Omental fat pad (tissue), 4 donors: ENCODE measurements at places on chromosomes 16 and 17. TPM values are rescaled to one million over a fixed set of nuclear protein-coding genes. Genes with fewer than 3 reads are reported as not detected.

Gene PITPNM3
- 3.2 TPM for total RNA-seq

- DNase-seq = no peak
These were observed at the start of gene LDHD for GRCh38 chr16:75116081-75116910. TSS of gene LDHD (minus strand) at chr16:75116780. CDS start at chr16:75116720, 60 bp downstream.

DNA sequence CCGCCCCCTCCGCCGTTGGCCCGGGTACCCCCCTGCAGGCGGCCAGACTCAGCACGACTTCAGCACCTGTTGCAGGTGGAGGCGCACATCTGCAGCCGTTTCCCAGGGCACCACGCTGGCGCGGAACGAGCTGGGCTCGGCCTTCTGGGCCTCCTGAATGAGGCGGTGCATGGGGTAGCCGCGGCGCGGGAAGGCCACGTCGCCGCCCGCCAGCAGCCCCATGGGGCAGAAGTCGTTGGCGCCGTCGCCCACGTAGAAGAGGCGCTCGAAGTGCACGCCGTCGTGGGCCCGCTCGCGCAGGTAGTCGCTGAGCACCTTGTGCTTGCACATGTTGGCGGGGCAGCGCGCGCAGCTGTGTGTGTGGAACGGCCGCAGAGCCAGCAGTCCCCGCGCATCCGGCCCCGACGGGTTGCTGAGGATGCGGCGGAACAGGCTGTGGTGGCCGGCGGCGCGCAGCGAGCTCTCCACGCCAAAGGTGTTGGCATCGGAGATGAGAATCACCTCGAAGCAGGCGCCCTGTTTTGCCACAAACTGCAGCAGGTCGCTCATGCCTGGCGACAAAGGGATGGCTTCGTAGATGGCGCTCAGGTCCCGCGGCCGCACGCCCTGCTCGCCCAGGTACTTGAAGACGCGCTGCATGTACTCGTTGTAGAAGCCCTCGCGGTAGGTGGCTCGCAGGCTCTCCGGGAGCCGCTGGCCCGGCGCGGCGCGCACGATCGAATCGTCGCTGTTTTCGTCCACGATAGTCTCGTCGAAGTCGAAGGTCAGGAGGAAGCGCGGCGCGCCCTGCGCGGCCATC lies 6.2 kb downstream of the PHOSPHO1 start:
- DNase-seq = no peak

DNA sequence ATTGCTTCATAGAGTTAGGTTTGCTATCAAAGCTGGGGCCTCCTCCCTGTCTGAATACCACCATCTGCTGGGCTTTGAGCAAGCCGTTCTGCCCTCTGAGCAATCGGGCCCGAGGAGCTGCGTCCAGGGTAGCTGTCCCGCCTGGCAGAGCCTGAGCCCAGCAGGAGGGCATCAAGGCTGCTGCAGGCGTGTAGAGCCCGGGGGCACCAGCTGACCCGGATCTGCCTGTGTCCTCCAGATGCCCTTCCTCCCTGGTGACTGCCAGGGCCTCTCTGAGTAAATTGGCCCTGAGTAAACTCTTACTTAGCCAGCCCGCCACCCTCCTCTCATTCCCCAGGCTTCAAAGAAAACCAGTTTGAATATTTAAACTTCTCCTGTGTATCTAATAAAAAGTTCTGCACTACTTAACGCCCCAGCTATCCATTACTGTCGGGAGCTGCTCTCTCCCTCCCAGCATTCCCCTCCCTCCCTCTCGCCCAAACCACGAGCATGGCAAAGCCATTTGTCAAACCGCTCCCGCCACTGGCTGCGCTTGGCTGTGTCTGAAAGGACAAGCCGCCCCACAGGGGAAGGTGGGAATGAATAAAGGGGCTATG lies 16.4 kb downstream of the CDK5RAP3 start:
- DNase-seq = no peak

Gene MMP28
- total RNA-seq = 54.4 TPM

DNA sequence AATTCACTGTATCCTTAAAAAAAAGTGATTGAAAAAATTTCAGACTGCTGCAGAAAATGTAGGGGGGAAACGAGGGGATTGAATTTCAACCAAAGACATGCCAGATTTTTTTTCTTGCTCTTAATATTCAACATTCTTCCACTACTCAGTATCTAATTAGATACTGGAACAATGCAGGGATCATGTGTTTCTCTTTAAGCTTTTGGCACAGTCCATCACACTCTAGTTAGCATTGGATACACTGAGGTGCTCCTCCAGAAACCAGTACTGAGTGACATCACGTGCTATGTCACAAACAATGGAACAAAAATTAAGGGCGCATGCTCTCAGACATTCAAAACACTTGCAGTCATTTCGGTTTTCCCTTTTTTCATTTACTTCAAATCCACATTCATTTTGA lies 298.6 kb upstream of the PSMD7 start:
- no peak for DNase-seq
